Right lobe of liver (tissue), 6 donors: ENCODE measurements at places on chromosomes 1 and 21.

DNA sequence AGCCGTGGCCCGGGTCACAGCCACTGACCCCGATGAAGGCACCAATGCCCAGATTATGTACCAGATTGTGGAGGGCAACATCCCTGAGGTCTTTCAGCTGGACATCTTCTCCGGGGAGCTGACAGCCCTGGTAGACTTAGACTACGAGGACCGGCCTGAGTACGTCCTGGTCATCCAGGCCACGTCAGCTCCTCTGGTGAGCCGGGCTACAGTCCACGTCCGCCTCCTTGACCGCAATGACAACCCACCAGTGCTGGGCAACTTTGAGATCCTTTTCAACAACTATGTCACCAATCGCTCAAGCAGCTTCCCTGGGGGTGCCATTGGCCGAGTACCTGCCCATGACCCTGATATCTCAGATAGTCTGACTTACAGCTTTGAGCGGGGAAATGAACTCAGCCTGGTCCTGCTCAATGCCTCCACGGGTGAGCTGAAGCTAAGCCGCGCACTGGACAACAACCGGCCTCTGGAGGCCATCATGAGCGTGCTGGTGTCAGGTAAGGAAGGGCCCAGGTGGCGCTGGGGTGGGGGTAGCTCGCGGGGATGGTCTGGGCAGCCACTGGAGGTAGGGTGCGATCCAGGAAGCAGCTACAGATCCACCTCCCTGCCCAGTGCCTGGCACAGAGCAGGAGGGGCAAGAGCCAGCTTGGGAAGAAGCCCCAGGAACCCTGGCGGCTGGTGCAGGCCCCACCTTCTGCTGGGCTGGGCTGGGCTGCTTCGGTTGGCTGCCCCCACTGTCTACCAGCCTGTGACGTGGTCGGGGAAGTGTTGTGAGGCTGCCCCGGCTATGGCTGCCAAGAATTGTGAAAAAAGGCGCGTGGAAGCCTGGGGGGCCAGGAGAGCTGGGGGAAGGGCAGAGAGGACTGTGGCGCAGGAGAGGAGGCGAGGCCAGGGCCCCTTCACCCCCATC lies 3.8 kb downstream of the CELSR2 start:
- DNase-seq = no peak

GRCh38 chr1:174775621-174776020 lies 224.1 kb upstream of the CACYBP start:
- no peak for DNase-seq

- DNase-seq = no peak
Observed at GRCh38 chr1:201153474-201154388, 543 bp downstream of the TMEM9 start.

DNA sequence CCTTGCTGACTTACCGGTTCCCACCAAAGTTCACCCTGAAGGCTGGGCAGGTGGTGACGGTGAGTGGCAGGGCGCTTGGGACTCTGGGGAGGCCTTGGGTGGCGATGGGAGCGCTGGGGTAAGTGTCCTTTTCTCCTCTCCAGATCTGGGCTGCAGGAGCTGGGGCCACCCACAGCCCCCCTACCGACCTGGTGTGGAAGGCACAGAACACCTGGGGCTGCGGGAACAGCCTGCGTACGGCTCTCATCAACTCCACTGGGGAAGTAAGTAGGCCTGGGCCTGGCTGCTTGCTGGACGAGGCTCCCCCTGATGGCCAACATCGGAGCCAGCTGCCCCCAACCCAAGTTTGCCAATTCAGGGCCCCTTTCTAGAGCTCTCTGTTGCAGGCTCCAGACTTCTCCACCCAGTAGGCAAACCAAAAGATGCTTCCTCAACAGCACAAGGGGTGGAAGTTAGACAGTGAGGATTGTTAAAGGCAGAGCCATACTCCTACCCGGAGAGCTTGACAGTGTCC lies 16.4 kb upstream of the SEMA4A start:
- no peak for DNase-seq

GRCh38 chr1:6447818-6448748 lies 17.9 kb downstream of the TNFRSF25 start:
- DNase-seq = peak; percentile 80

- DNase-seq = no peak
Observed at GRCh38 chr1:61181067-61182038, 99.0 kb downstream of the NFIA start.

GRCh38 chr21:21996891-21997290 lies 998.7 kb downstream of the NCAM2 start:
- no peak for DNase-seq

DNA sequence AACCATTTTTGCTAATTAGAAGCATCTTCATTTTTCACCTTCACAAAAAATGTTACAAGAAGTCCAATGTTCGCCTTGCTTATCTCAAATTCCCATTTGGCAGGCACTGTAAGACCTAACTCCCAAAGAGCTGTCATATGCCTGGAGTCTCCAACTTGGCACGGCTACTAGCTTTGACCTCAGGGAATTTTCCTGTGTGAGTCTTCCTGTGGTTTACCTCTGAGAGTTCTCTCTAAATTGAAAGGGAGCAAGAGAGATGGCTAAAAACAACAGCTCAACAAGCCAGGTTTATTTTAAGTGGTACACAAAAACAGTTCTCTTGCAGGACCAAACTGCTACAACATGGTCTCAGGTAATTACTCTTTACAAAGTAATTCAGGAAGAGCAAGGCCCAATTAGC lies 756.0 kb upstream of the ADGRL2 start:
- no peak for DNase-seq

- DNase-seq = no peak
Observed at GRCh38 chr1:239260842-239261241, 125.5 kb upstream of the CHRM3 start.

- DNase-seq = peak; percentile 52
Observed at GRCh38 chr1:107963601-107964335, 1.2 kb downstream of the VAV3 start.

GRCh38 chr1:94273111-94273510 lies 35.7 kb upstream of the ARHGAP29 start:
- DNase-seq = no peak

DNA sequence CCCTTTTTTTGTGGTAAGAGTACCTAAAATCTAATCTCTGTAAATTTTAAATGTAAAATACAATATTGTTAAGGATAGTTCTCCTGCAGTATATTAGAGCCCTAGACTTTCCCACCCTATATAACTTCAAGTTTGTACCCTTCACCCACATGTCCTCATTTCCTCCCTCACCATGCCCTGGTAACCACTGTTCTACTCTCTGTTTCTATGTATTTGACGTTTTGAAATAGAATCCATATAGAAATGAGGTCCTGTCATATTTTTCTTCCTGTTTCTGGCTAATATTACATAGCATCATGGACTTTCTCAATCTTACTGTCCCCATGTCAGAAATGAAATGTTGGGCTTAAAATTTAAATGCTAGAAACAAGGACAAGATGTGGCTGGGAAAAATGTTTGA lies 24.8 kb downstream of the GBP7 start:
- no peak for DNase-seq

- no peak for DNase-seq
Observed at GRCh38 chr1:89286549-89287180, 14.0 kb upstream of the GBP5 start.

DNA sequence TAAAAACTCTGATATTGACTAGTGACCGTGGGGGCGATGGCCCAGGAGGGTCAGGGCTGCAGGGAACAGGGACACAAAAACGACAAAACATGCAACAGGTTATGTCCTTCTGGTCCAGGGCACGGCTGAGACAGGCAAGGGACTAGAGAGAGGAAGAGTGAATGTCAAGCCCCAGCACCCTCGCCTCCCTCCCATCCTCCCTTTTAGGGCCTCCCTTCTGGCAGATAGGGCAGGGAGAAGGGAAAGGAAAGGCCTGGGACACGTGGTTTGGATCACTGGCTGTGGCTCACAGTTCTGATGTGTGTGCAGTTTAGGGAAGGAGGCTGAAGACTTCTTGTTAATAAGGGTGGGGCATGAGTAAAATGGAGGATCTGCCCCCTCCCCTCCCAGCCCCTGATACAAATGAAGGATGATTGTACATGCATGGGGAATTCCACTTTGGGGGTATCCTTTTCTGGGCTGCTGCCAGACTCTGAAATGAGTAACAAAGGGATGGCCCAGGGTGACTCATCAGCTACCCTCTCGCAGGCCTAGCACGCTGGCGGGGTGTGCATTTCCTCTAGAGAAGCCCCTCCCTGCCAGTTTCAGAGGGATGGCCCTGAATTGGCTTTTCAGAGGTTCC lies 14.2 kb downstream of the CAPN2 start:
- DNase-seq = no peak

GRCh38 chr1:50968821-50969610 lies 1.0 kb upstream of the CDKN2C start:
- peak; percentile 78 for DNase-seq

- no peak for DNase-seq
Observed at GRCh38 chr1:16433030-16433429, 4.2 kb downstream of the SPATA21 start.

- no peak for DNase-seq
Observed at GRCh38 chr1:116326486-116326885, 46.6 kb upstream of the ATP1A1 start.

- peak; percentile 21 for DNase-seq
Observed at GRCh38 chr1:166947398-166948043, 27.8 kb downstream of the ILDR2 start.

GRCh38 chr21:30349572-30349971 lies 1.2 kb upstream of the KRTAP23-1 start:
- DNase-seq = no peak

DNA sequence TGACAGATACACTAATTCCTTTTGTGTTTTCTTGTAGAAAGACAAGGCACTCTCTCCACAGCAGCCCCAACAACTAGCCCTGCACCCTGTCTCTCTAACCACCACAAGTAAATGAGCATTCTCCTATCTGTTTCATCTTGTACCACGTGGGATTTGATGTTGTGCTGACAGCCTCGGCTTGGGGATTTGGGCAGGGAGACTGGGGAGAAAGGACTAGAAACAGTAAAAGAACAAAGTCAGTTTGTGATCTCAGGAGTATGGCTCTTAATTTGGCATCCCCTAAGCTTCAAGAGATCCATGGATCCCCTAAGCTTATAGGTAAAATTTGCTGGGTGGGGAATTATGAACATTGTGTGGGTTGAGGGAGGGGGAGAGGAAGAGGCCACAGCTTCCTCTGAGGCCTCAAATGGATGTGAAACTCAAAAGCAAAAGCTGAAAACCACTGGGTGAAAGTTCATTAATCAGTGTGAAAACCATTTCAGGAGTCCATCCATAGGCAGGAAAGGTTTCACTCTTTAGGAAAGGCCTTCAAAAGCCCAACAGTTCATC lies 3.1 kb downstream of the C1orf162 start:
- DNase-seq = no peak

DNA sequence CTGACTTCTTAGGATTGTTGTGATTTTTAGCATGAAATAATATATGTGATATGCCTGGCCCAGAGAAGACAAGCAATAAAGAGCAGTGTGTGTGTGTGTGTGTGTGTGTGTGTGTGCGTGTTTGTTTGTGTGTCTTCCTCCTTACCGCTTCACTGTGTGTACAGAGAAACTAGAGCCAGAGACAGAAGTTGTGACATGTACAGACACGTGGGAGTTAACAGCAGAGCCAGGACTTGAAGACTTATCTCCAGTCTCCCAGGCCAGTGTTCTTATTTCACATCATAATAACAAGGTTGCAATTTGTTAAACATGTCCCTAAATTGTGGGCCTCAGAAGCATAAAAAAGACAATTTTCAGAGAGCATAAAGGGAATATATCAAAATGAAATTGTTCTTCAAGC lies 192.0 kb upstream of the JUN start:
- no peak for DNase-seq

DNA sequence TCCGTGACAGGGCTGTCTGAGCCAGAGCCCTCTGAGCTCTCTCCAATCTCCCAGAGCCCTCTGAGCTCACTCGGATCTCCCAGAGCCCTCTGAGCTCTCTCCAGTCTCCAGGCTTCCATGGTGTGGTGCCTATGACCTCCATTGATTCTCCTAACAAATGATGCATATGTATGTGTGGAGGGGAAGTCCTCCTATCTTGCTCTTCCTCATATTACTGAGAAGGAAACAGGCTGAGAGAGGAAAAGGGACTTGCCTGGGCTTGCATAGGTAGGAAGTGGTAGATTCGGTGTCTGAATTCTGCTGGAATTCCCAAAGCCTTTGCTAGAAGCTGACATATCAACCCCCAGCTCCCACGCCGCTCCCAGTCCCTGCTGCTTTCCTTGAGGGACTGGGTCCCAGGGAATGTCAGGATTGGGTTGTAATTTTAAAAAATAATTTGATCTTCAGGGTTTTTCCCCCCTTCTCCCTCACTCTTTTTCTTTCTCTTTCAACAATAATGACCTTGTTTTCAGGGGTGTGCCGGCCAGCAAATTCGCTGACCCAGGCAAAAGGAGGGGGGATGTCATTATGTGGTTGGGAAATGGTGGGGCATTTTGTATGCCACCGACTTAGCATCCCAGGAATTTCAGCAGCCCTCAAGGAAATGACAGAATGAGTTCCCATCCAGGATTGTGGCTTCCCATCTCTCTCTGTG lies 42.3 kb upstream of the RUNX3 start:
- DNase-seq = no peak

DNA sequence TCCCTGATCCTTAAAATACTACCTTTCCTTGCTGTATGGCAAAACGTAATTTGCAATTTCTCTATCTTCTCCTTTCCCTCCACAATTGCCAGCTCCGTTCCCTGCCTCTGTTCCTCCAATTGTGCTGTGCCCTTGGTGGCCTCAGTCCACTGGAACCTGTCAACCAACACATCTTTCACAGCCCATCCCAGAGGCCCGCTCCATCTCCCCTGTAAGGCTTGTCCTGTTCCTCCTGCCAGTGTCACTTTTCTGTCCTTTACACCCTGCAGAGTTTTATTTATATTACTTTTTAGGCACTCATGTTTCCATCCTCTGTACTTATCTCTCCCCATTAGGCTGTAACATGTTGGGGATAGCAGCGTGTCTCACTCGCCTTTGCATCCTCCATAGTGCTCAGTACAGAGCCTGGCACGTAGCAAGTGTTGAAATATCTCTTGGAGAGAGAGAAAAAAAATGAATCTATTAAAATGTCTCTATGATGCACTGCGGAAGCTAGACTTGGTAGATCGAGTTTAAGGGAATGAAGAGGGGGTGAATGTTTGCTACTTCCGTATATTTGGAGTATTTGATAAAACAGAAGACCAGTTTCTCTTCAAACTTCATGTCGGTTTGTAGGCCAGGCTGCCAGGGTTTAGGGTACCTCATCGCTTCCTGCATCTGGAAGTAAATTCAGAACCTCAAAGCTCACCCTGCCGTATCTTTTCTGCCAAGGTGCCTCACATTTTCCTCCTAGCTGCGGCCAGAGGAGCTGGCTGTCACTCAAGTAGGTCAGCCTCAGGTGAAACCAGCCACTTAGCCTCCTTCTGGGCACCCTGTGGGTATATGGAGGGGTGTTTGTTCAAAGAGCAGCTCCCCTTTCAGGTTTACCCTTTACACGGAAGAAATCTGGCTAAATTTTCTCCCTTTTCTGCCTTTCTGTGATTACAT lies 303.8 kb downstream of the TM2D1 start:
- no peak for DNase-seq

DNA sequence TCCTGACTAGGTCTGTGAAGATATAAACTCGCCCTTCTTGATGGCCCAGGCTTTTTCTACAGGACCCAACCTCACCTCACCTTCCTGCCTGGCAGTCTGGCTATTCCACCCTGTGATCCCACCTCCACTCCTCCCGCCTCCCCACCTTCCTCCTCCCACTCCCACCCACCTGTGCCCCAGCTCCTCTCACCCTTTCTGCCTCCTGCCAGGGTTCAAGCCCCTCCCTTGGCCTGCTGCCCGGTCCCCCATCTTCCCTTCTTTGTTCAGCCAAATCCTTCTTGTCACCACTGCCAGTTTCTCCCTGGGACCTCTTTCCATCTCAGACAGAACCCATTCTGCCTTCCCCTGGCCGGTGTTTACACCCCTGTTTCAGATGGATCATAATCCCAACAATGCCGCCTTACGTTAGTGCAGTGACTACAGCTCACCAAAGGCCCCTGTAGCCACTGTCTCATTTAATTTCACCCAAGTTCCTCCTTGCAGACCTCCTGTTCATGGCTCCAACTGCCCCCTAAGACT lies 127.5 kb upstream of the EDN2 start:
- DNase-seq = no peak
